ENCODE measurements at places on chromosomes 2 and 18. TPM values are rescaled to one million over a fixed set of nuclear protein-coding genes. Genes with fewer than 3 reads are reported as not detected.

The LYPD6 gene
- not detected for total RNA-seq

The KCNIP3 gene
- 2.9 TPM for total RNA-seq

The CXCR4 gene
- not detected for total RNA-seq

The RESP18 gene
- not detected for total RNA-seq

The ANKRD30BL gene
- not detected for total RNA-seq

GRCh38 chr2:128522829-128523228, 204.2 kb upstream of the HS6ST1 start:
- no peak for DNase-seq

DNA sequence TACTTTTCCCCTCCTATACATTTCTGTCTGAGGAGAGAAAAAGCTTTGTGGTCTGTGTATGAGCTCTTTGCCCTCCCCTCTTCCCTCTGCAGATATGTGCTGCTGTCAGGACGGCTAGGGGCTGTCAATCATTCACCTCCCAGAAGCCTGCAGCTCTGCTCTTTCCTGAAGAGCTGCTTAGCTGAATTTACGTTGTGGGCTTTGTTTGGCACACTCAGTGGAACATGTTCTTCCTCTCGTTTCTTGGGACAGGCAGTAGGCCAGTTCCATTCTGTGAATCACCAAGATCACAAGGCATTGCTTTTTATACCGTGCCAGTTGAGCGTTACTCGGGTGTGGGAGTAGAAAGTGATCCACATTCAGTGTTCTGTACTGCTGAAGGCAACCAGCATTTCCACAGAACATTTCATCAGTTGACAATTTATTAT, 136.7 kb downstream of the LAMA3 start:
- DNase-seq = peak; percentile 93

GRCh38 chr2:223586261-223586660, 15.9 kb downstream of the SCG2 start:
- peak; percentile 27 for DNase-seq
